ENCODE measurements at places on chromosomes 6 and 20.

GRCh38 chr6:82843291-82843885, 222.3 kb downstream of the UBE3D start:
- DNase-seq, result no peak

DNA sequence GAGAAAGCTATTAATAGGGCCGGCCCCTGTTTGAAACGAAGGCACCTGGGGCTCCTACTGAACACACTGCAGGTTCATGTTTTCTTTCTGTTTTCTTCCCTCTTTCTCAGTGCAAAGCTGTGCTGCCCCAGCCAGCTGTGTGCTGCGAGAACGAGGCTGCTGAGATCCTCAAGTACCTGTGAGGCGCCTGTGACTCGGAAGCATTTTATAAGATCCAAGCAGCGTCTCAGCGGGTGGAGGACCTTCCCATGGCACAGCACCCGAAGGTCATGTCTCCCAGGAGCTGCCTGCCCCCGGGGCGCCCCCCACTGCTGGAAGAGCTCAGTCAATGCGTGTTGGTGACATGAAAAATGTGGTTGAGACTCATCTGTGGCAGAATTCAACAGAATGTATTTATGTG, 66.3 kb downstream of the SMOC2 start:
- no peak for DNase-seq

DNA sequence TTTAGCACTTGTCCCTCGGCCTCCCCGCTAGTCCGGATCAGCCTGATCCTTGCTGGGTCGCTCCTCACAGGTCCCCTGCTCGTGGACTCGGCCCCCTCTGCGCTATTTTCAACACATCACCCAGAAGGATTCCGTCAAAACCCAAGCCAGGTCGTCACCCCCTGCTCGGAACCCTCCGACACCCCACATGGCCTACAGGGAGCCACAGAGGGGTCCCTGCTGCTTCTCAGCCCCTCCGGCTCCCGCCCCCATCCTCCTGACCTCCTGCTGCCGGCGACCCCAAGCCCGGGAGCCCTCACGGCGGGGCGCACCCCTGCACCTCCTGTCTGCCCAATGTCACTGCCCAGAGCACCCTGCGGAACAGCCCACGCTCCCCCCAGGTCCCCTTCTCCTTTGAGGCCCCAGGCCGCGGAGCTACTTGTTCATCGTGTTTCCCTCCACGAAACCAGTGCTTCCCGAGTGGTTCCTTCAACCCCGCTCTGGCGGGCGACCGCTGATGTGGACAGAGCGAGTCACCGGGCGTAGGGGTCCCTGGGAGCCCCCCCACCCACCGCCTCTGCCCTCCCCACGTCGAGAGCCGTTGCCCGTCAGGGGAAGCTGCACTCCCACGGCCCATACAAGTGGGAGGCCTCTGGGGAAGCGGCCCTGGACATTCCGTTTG, 638 bp upstream of the MYL9 start:
- DNase-seq, result no peak

- DNase-seq, result no peak
Observed at GRCh38 chr20:48744515-48744914, 83.3 kb downstream of the PREX1 start.

- DNase-seq, result no peak
Observed at GRCh38 chr6:52359403-52359802, 2.5 kb upstream of the PAQR8 start.

- DNase-seq, result peak; percentile 78
Observed at GRCh38 chr6:110876170-110876773, 1.7 kb downstream of the AMD1 start.

- DNase-seq, result no peak
Observed at GRCh38 chr6:30042914-30043313, 18.2 kb upstream of the POLR1H start.

GRCh38 chr6:159788753-159789376, 537 bp downstream of the TCP1 start:
- no peak for DNase-seq

DNA sequence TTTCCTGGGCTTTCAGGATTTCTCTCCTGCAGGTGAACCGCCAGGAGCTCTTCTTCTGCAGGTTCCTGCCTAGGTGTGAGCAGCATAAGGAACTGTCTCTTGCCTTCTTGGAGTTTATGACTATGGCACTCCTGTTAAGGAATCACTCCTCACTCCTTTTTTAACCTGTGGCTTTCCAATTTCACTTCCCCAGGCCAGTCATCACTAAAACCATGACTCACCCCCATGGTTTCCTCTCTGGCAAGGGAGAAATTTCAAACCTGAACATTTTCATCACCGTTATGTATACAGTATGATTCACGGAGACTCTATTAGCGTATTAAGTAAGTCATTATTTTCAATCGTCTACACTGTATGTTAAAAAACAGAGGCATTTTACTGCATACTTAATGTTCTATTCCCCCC, 78.2 kb upstream of the ARID1B start:
- no peak for DNase-seq

DNA sequence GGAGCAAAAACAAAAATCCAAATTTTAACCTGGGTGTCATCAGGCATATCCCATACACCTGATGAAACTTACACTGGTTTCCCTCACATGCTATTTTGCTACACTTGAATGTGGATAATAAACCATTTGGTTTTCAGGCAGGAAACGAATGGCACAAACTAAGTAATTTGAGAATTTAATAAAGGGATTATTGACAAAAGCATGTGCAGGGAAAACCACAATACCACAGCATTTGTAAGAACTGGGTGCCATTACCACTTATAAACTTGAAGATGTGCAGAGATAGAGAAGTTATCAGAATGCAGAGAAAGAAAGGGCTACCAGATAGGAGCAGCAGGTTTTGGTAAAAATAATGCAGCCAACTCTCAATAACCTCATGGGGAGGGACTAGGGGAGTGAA, 151.2 kb downstream of the RFX6 start:
- DNase-seq, result no peak

GRCh38 chr6:89368107-89368506, 15.6 kb upstream of the UBE2J1 start:
- peak; percentile 66 for DNase-seq

- DNase-seq, result no peak
Observed at GRCh38 chr6:28142446-28142845, 763 bp downstream of the ZKSCAN8 start.

GRCh38 chr6:16903470-16903869, 142.2 kb upstream of the ATXN1 start:
- no peak for DNase-seq

- no peak for DNase-seq
Observed at GRCh38 chr20:19935842-19936241, 81.3 kb upstream of the NAA20 start.

DNA sequence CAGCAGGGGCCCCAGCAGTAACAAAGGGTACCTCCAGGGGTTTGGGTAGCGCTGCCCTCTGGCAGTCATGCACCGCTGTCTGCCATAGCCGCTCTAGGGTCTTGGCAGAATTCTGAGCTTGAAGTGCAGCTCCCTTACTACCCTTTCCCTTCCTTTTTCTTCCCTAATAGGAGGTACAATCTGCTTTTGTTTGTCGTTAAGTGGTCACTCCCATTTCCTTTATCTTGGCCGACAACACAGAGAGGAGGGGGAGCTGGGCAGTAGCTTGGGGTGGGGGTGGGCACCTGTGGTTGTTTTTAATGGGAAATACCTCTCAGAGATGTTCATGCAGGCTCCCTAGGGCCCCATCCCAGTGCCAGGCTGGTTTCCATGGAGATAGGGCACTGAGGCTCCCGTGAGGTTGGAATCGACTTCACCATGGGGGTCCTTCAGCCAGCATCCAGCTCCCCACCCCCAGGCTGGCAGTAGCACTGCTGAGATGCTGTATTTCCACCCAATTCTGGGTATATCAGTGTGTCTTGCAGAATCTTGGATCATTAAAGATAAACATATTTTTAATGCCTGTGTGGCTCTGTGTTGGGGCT, 18.6 kb downstream of the CCDC167 start:
- no peak for DNase-seq

DNA sequence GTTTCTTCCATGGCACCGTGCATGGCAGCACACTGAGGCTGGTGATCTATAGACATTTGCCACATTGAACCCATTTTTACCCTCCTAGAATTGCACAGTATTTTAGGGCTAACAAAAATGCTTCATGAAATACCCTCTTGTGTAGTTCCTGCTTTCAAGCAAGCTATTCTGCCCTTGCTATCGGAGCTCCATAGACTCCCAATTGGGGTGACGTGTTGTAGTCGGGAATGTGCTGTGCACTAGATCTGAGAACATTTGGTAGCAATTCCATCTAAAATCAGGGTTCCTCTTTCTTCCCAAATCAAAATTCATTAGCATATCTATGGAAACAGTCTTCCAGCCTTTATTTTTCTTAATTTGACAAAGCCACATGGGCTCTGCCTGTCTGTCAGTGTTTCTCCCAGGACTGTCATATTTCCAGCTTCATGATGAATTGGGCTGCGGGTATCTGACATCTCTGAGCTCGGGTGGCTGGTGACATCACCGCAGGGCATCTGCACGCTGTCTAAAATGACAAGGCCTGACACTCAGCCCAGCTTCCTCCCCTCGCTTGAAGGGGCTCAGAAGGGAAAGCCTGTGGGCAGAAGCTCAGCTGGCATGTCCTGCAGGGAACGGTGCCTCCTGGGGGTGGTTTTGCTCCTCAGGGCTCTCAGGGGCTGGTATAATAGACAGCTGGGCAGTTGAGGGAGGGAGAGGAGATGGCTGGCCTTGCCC, 406.4 kb downstream of the QKI start:
- no peak for DNase-seq

GRCh38 chr20:21739682-21740081, 34.2 kb downstream of the PAX1 start:
- no peak for DNase-seq

DNA sequence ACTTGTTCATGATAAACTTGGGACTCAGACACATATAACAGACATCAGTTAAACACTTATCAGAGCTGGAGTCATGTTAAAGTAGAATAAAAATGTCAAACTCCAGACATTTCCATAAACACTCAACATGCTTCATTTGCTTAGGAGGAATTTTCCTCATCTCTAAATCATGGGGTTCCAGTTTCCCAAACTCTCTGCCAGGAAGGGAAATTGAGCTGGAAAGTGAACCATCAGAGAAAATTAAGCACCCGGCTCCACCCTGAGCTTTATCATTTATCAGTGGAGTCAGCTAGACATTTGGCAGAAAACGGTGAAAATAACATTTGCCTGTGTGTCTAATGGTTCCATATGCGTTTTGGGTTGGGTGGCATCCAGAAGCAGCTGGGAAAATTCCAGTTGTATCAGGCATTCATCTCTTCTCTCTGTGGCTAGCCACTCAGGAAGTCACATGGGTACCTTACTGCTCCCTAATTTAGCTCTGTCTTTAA, 25.3 kb upstream of the ZNFX1 start:
- no peak for DNase-seq

- no peak for DNase-seq
Observed at GRCh38 chr6:20180935-20181334, 31.3 kb downstream of the MBOAT1 start.

- DNase-seq, result no peak
Observed at GRCh38 chr20:49685809-49686208, 27.9 kb downstream of the B4GALT5 start.

DNA sequence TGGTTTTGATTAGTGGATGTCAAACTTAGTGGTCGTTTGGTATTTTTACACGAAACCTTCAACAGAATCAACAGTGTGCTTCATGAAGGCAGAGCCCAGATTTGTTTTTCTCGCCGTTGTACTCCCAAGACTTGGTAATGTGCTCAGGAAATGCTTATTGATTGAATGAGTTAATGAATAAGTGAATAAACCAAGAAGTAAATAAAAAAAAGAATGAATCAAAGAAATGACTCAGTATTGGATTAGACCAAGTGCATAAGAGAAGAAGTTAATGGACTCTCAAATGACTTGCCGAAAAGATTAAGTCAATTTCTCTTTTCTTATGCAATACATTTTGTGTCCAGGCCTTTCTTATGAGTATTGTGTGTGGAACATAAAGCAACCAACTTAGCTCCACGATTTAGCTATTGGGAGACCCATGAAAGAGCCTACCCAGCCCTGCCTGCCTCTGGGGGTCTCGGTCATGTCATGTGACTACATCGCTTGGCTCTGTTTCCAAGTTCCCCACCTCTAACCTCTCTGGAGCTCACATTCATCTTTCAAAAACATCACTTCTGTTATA, 10.6 kb upstream of the FUCA2 start:
- no peak for DNase-seq

DNA sequence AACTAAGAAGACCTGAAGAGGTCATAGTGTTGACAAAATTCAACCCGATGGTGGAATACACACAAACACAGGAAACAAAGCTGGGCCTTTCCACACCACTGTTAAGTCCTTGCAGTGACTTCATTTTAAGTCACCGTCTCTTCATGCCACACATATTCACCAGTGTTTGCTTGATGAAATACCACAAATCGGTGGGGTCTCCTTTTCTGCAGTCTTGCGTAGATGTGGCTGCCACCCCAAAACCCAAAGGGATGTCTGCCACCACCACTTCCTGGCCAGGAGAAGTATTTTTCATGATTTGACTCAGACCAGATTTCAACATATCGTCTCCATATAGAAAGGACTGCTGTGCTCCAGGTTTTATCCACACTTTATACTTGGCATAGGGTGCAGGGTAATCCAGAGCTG, 11.0 kb upstream of the COL10A1 start:
- no peak for DNase-seq

- DNase-seq, result no peak
Observed at GRCh38 chr6:39521958-39522357, 199.5 kb upstream of the KCNK16 start.

- DNase-seq, result no peak
Observed at GRCh38 chr20:62902926-62903615, 23.2 kb downstream of the DIDO1 start.

DNA sequence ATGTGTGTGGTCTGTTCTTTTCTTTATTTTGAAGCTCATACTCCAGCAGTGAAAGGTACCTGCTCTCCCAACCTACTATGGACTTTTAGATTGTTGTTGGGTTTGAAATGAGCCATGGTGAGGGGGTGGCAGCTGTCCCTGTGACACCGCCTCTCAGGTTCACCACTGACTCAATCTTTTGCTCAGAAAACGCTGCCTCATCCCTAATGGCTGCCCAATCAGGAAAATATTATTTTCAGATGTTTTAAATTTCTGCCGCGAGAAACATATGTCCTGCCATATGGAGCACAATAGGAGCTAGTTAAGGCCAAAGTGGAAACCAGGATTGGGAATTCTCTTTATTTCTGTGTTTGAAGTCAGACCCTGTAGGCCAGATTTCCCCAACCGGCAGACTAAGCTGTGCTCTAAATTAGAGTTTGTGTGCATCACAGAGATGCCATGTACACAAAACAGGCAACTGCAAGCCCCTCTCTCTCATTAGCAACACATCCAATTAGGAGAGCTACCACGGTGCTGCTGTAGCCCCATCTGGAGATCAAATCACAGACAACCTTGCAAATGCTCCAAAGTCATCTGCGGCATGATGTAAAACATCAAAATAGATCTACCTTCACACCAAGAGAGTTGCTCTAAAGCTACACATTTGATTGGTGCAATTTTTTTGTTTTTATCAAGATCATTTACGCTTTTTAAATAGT, 144.1 kb upstream of the BACH2 start:
- DNase-seq, result no peak

GRCh38 chr6:4714961-4715501, 61.2 kb upstream of the CDYL start:
- no peak for DNase-seq

GRCh38 chr6:87900160-87900698, 147.4 kb upstream of the SPACA1 start:
- no peak for DNase-seq

- DNase-seq, result no peak
Observed at GRCh38 chr6:111487661-111488060, 4.6 kb upstream of the REV3L start.
